ENCODE measurements at places on chromosomes 2 and 18.
A peak's percentile ranks its signal among the peaks of the same experiment; 100 is the strongest.

DNA sequence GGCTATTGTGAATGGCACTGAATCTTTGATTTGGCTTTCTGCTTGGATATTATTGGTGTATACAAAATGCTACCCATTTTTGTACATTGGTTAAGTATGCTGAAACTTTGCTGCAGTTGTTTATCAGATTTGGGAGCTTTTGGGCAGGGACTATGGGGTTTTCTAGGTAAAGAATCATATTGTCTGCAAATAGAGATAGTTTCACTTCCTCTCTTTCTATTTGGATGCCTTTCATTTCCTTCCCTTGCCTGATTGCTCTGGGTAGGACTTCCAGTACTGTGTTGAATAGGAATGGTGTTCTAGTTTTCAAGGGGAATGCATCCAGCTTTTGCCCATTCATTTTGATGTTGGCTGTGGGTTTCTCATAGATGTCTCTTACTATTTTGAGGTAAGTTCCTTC is 489.1 kb upstream of the LRATD1 start:
- no peak for DNase-seq

DNA sequence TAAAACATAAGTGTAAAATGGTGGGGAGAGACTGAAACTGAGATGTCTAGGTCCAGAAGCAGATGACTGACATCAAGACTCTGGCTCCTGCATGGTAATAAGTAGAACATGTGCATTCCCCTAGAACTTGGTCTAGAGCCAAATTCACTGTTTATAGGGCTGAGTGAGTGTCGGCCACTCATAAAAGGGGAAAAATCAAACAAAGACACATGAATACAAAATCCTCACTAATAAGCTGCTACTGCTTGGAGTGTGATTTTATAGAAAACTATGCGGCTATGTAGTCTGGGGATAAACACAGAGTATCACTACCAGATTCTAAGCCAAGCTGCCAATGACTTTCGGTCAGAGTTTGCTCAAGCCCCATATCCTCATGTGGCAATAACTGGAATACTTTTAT is 1080.8 kb upstream of the DDX18 start:
- DNase-seq, result no peak

DNA sequence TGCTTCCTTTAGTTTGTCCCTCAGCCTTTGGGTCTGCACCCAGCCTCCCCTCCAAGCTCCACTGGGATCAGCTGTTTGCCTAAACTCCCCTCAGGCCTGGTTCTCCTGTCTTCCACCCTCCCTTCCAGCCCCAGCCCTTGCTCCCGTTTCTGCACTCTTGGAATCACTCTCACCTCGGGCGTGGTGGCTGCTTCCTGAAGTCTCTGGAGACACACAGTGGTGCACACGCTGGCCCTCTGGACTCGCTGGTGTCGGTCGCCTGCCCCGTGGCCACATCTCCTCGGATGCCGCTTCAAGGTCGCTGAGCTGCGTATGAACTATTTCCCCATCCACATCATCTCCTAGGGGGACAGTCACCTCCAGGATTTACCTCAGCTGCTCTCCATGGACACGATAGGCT is 46.3 kb downstream of the PSMG2 start:
- DNase-seq, result no peak

DNA sequence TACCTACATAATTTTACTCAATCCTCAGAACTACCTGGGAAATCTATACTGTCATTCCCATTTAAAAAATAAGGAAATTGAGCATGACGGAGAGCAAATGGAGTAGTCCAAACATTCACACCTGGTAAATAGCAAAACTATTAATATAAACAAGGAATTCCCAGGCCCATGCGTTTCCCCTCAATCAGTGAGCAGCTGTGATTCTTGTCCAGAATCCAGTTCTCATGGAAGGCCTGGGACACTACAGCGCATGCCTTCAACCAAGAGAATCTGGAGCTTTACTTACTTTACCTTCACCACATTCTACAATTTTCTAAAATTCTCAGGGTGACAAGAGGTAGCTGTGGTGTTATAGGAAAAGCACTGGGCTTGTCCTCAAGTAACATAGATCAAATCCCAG is 259.0 kb downstream of the LRATD1 start:
- DNase-seq, result no peak

- DNase-seq, result no peak
Observed at GRCh38 chr2:149164296-149164695, 125.8 kb downstream of the LYPD6B start.

- DNase-seq, result no peak
Observed at GRCh38 chr2:65834771-65835475, 402.5 kb upstream of the SPRED2 start.

GRCh38 chr2:238098901-238099713 is 1.0 kb upstream of the ESPNL start:
- no peak for DNase-seq

DNA sequence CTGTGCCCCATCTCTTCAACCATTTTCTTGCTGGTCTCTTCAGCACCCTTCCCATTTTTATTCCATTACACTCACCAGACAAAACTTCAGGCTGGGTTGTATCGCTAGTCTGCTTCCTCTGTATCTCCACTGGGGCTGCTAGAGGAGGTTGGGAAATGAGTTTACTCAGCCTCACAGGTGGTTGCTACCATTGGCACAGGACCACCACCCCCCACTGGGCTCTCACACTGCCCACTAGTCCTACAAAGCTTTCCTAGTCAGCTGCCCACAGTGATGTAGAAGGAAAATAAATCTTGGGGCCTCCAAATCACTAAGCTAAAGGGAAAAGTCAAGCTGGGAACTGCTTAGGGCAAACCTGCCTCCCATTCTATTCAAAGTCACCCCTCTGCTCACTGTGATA is 12.3 kb upstream of the IL1B start:
- DNase-seq, result no peak

DNA sequence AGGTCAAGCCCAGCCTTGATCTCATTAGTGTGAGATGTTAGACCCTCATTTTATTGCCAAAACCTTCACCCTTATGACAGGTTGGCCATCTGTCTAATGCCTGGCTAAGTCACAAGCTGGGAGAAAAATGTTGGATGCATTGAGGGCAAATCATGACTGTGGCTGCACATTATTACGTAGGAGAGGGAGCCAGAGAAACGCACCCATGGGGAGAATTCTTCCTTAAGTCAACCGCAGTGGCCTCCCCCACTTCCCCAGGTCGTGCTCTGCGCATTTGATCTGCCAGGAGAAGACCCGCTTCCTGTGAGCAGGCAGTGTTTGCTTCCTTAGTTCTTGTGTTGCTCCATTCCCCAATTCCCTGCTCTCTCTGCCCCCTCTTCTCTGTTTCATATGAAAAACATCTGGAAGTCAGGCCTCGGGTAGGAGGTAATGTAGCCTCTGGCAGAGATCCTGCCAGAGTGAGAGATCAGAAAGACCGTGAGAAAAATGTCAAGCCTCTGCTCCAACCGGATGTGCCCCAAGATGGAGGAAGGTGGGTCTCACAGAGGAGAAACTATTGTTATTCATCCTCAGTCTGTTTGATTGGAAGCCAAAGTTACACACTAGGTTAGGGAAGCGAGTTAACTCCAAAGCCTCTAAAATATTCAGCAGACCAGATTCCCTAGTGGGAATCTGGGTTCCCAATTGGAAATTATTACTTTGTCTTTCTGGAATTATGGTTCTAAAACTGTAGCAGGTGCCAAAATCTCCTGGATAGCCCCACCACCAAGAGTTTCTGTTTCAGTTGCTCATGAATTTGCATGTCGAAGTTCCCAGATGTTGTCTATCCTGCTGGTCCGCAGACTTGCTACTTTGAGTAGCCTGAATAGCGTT is 144.3 kb upstream of the PELI1 start:
- no peak for DNase-seq

DNA sequence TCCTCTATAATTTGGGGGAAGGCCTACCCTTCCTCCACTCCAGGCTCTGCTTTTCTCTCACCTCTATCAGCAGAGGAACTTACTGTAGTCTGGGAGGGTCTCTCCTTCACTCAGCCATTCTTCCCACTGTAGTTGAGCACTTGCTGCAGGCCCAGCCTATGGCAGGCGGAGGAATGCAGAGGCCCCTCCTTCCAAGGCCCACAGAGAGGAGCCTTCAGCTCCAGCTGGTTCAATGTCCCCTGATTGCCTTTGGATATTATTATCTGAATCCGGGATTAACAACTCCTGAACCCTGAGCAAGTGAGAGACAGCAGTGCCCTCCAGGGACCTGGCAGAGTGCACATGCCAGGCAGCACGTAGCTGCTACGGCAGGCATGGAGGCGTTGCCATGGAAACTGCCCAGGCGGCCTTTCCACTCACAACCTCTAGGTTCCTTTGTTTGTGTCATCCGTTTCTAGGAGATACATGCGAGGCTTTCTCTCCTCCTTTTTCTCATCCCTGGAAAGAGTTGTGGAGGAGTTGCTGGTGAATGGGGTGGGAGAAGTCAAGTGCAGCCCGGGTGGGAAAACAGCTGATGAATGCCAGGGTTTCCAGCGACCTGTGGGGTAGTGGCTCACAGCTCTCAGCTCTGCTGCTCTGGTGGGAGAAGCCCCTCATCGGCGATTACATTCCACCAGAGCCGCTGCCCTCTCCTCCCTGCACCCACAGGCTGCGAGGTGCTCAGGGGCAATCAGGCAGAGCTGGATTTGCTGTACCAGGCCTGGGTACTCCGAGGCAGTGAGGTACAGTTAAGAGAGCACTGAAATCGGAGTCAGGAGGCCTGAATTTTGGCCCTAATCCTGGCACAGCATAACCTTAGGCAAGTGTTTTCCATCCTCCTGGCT is 55.3 kb upstream of the HK2 start:
- no peak for DNase-seq

GRCh38 chr2:145100301-145100700 is 580.4 kb upstream of the ZEB2 start:
- no peak for DNase-seq

DNA sequence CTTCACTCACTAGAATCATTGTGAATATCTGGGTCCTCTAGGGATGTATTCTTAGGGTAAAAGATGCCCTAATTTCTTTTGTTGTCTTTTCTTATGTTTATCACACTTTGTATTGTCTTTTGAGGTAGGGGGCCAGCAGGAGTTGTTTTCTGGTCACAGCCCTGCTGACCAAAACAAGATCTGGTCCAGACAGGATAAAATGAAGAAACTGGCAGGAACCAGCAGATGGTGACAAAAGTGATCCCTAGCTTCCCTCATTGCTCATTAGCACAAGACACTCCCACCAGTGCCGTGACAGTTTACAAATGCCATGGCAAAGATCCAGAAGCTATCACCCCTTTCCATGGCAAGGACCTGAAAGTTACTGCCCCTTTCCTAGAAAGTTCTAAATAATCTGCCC is 81.7 kb upstream of the CCDC85A start:
- no peak for DNase-seq

- no peak for DNase-seq
Observed at GRCh38 chr2:75408771-75409170, 152.0 kb downstream of the EVA1A start.

DNA sequence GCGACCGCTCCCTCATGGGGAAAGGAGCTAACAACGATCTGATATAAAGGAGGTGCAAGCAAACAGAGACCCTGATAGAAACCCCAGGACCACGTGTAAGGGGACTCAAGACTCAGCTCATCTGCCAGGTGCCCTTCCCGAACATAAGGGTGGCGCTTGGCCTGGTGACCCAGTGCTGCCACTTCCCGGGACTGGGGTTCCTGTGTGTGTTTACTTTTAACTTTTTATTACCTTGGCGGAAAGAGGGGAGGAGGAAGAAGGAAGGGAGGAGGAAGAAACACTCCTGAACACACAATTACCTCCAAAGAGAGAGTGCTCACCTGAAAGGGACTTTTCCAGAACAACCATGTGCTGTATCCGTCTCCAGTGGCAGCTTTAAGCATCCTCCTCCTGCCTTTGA is 56.5 kb upstream of the EDAR start:
- DNase-seq, result no peak

DNA sequence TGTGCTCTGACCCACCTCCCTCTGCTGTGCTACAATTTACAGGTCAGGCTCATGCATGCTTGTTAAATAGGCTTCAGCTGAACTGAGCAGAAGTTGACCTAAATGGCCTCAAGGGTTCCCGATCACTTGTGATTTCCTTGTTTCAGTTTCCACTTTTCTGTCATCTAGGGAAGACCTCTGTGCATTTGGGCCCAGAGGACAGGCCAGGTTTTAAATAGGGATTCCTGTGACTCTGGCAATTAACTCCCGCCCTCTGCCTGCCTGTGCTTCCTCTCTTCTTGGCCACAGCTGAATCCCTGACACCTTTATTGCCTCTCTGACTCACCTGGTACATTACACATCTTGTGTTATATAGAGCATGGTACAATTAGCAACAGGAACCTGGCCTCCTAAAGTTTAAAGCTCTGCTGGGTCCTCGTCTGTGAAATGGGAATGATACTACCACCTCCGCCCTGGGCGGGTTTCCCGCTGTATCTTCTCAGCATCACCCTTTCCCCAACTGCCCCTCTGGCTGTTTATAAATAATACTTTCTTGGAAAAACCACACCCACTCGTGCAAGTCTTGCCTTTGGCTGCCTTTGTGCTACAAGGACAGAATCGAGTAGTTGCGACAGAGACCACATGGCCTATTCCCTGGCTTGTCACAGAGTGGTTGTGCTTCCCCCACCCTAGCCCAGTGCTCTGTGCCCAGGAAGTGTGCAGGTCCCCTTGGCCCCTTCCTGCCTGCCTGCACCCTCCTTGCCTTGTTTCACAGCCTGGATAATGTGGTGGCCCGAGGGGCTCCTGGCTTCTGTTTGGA is 7.9 kb downstream of the CABLES1 start:
- no peak for DNase-seq

DNA sequence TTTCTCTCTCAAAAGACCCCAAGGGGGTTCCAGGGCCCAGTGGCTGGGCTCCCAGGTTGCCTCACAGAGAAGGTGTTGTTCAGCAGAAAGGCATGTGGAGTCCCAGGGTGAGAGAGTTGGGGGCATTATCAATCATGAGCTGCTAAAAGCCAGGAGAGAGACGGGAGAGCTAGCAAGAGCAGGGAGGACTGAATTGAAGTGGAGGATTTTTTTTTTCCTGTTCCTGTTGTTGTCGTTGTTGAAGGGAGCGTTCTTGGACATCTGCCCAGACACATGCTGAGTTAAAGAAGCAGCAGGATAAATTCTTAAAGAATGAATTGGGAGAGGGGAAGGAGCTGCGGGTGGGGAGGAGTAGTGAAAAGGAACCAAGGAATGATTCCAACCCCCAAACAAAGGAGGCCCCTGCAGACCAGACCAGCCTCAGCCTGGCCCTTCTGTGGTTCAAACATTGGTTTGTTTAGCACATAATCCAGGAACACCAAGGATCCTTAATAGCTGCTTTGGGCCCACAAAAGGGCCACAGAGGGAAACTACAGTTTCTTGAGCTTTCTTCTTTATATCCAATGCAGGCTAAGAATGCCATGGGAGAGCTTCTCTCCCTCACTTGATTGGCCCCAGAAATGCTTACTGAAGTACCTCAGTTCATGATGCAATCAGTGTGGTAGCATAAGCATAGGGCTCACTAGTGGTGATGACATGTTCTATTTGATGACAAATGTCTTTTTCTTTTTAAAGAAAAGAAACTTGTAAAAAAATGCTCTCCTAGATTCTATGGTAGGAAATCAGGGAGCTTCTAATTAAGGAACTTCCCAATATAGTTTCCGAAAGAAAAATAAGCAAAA is 146.0 kb downstream of the SETBP1 start:
- peak; percentile 83 for DNase-seq

- DNase-seq, result no peak
Observed at GRCh38 chr18:67980241-67980640, 463.7 kb upstream of the DSEL start.

- DNase-seq, result no peak
Observed at GRCh38 chr2:54519841-54520459, 63.8 kb downstream of the SPTBN1 start.

- no peak for DNase-seq
Observed at GRCh38 chr2:223647258-223647952, 45.2 kb upstream of the SCG2 start.

GRCh38 chr18:57220930-57221483 is 74.1 kb downstream of the BOD1L2 start:
- no peak for DNase-seq

- no peak for DNase-seq
Observed at GRCh38 chr18:56652802-56653201, 1.6 kb downstream of the WDR7 start.

Data from HS-27A (cell line).